ENCODE measurements at places on chromosomes 2 and 18.

DNA sequence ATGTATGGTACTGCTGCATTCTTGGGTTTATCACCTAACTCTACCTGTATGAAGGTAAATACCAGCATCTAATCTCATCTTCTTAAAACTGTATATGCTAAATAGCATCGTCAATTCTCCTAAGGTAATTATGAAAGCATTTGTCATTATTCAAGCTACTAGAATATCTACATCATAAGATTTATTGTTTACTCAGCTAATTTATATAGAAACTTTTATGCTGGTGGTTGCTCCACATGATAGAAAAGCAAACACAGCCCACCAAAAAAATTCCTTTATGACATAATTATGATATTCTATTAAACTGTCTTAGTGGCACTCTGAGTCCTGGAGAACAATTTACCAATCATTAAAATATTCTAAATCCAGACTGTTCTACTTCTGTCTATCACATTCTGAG lies 1226.1 kb upstream of the NRXN1 start:
- no peak for DNase-seq

GRCh38 chr2:64987956-64988419 lies 1.2 kb upstream of the SLC1A4 start:
- DNase-seq: no peak

- no peak for DNase-seq
These were observed 1.1 kb downstream of the IL1F10 start for GRCh38 chr2:113068706-113069485.

DNA sequence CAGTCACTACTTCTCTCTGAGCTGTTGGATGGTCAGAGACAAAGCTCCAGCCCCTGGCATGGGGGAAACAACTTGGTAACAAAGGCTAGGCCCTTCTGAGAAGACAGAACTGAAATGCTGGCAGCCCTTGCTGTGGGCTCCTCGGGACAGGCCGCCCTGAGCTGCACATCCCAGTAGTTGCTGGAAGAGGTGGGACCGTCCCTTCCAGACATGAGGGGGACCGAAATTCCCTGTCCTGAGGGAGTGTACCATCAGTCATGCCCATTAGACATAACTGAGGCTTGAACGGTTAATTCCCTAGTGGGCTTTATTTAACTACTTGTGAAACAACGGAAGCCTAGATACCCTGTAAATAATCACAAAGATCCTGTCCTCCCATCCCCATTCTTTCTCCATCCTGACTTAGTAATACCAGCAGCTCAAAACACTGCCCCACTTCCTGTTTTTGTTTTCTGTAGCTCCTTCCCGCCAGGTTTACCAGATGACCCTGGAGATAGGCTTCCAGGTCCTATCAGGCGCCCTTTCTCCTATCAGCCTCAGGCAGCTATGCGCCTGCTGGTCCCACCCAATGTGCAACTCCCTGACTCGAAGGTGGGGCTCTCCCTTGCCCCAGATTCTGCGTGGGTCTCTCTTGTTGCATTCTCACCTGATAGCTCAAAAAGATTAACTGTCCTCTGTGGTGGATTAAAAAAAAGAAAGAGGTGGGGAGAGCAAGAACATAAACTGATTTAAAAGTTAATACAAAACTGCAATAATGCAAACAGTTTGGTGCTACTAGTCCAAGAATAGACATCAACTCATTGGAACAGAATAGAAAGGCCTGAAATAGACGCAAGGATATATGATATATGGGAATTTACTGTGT lies 37.0 kb upstream of the NT5DC4 start:
- DNase-seq: no peak

DNA sequence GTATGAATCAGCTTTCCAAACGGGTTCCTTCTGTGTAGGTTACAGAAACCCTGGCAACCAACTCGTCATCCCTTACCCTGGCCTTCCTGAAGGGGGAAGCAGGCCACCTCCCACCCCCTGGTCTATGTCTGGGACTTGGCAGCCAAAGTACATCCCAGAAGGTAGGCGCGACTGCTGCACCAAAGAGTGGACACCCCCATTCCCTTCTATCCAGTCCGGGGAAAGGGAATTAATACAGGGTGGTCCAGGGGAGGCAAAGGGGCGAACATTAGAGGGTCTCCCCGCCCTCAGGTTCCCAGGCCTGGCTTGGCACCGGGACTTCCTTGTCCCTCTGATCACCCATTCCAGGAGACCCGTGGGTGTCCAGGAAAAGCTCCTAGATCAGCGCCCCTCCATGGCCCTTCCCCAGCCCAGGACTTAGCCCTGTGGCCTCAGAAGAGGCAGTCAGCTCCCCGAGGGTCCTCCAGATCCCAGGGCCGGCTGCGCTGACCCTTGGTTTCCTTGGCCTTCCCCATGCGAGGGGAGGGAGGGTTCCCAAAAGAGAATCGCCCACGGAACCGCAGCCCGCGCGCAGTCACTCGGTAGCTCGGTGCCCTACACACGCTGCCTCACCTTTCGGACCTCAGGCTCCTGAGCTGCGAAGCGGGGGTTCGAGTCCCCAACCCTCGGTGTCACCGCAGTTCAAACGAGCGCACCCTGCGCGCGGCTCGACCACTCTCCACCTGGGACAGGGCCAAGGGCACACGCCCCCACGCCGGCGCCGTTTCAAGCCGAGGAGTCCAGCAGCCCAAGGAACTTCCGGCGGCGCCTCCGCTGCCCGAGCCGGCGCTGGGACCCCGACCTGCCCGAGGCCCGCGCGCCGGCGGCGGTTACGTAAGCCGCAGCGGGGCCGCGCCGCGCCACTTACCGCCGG lies at the start of gene PER2:
Gene PER2 (minus strand): TSS at position 874 of the 913 bp plus-strand sequence. CDS start 10,674 bp downstream, outside the sequence.
- DNase-seq: no peak

DNA sequence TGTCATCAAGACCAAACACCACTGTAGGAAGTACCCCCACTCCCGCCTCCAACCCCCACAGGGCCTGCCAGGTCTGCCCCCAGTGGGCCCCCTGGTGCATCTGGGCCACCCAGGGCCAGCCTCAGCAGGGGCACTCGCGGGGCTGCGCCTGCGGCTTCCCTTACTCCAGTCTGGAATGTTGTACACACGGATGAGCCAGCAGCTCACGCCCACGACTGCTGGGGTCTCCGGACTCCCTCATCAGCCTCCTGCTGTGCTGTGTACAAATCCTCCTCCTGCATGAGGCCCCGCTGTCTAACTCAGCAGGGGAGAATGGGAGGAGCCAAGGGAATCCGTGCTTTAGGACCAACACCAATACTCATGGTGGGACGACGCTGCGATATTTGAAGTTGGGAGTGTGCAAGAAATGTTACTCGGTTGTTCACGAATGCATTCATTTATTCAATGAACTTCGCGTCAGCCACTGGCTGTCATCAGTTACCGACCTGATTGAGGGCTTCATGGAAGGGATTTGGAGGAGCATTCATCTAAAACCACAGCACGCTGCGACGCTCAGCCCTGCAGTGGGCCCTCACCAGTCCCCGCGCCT lies 654 bp upstream of the ASB1 start:
- DNase-seq: no peak

DNA sequence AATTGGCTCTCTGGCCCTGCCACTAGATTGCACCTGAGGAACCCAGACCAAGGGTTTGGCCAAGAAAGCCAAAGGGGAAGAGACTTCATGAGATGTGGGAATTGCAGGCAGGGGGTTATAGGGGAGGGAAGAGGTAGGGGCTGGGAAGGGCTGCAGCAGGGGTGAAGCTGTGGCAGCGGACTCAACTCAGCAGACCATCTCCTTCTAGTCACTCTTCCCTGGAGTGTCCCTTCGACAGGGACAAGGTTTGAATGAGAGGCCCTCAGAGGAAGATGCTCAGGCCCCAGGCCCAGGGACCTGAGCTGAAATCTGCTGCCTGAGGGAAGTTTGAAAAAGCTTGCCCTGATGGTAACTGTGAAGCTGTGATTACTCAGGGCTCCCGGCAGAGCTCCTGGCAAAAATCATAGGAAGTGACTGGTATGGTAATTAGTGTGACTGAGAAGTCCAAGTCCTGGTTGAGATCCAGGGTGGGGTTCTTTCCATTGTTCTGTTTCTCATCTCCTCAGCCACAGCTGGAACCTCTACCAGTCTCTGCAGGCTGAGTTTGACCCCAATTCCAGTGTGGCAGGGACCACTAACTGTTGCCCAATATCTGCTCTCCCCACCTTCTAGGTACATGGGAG lies 300.9 kb downstream of the CYP26B1 start:
- DNase-seq: no peak

DNA sequence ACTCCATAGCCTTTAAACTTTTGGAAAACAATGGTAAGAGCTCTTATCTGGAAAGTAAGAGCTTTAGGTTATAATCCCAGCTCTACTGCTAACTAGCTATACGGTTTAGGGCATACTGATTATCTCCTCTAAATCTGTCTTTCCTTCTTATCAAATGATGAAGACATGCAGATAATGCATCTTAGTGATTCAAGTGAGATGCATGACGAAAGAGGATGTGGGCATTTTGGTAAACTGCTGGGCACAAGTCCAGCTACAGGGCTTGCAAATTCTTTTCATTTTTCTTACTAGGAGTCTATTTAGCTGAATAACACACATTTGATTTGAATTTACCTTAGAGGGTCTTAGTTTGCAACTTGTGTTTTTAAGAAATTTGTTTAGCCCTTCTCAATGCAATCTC lies 1604.8 kb upstream of the ZEB2 start:
- DNase-seq: no peak

DNA sequence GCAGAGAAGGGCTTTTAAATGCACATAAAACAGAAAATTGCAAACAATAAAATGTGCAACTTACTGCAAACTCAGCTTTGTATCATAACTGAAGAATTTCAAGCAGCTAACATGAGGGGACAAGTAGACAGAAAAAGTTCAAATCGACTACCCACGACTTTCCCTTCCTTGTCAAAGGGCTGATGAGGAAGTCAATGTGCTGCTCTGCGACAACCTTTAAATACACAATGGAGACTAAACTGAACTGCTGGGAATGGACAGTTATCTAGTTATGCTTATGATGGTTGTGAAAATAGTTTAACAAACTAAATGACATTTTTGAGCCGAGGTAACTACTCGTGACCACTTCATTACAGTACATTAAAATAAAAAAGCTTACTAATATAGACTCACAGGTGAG lies 84.1 kb downstream of the INO80D start:
- DNase-seq: no peak

GRCh38 chr2:164198256-164198655 lies 423.0 kb downstream of the GRB14 start:
- DNase-seq: no peak

DNA sequence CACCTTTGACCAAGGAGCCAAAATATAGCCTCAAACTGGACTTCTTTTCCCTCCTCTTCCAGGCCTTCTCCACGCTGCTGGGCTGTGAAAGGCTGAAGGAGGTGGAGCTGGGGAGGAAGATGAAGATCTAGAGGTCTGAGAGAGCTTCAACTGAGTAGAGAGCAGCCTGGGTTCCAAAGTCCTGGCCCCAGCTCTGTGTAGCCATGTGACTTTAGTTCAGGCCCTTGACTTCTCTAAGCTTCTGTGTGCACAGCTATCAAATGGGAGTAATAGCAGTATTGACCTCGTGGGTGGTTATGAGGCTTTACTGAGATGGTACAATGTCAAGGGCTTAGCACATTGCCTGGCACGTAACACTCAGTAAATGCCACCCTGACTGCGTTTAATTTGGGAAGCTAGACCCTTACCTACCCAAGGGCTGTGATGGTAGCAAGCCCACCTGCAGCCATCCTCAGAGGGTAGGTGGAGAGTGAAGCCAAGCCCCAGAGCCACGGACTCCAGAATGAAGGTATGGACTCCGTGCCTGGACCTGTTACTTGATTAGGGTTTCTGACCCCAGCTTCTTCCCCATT lies 38.4 kb downstream of the SERTAD2 start:
- DNase-seq: no peak

DNA sequence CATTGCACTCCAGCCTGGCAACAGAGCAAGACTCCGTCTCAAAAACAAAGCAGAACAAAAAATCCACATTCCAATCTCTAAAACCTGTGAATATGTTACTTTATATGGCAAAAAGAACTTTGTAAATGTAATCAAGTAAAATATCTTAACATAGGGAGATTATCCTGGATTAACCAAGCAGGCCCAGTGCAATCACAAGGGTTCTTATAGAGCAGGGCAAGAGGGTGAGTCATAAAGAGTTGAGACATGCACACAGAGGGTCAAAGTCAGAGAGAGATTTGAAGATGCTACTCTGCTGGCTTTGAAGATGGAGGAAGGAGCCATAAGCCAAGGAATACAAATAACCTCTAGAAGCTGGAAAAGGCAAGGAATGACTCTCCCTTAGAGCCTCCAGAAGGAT lies 60.9 kb upstream of the SLC9A2 start:
- no peak for DNase-seq

- no peak for DNase-seq
These were observed 746.9 kb upstream of the NRXN1 start for GRCh38 chr2:51778806-51779205.

DNA sequence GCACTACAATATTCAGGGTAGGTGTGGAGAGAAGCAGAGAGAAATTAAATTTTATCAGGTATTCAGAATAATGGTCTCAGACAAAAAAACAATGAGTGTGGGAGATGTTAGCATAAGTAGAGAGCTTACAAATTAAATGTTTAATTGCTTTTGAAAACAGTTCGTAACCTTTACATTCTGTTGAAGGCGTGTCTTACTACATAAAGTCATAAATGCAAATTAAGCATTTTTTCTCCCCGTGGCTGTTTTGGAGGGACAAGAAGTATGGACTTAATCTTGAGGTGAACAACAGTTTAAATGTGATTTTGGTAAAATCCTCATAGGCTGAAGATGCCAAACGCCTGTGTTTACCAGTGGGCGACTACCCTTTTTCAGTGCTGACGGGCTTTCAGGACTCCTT lies 55.8 kb downstream of the OXER1 start:
- no peak for DNase-seq

DNA sequence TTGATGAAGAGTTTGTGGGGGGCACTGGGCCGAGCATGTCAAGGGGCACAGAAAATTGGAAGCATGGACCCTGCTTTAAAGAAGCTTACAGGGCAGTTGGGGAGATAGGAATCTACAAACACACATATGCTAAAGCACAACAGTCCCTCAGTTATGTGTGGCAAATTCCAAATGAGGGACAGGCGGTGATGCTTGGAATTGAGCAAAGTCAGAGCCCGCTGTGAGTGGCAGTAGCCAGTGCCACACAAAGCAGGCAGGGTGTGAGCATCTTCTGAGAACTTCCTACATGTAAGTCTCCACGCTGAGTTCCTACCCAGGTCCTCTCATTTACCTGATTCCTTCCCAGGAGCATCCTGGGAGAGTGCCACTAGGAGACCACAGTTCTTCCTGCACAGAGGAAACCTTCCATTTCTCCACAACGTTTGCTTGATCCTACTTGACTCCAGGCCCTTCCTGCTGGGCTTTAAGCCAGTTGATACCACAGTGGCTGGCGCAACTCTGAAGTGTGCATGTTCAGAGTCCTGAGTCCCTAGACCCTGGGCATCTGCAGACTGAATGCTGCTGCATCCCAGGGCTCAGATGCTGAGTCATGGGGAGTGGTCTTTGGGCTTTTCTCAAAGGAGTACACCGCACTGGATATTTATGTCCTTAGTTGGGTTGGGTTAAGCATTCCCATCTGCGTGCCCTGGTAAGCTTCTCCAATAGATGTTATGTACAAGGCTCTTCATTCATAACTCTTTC lies 287.3 kb upstream of the REV1 start:
- DNase-seq: no peak

DNA sequence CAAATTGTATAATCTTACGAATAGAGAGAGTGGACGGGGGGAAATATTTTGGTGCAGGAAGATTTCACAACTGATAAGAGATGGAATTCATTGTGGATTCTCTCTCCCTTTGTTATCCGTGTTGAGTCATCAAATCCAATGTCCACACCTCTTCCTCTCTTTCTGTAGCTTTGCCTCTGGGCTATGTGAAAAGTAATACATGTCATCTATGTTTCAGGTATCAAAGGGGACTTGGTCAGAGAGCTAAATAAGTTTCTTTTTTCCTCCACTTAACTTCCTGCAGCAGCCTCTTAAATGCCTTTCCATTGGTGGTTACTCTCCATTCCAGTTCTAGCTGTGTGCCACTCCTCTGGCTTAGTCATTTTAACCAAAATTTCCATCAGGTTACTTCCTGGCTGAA lies 169.3 kb upstream of the NXPH2 start:
- DNase-seq: no peak
